Transverse colon (tissue), 4 donors: ENCODE measurements at places on chromosomes 3 and 15. TPM values are rescaled to one million over a fixed set of nuclear protein-coding genes. Genes with fewer than 3 reads are reported as not detected.

GRCh38 chr3:57224856-57225255, 2.7 kb upstream of the APPL1 start:
- H3K4me1 ChIP-seq = peaks cover 19% of the 10 kb centered on the region
- H3K27me3 ChIP-seq = no peaks in the 10 kb centered on the region
- H3K36me3 ChIP-seq = no peaks in the 10 kb centered on the region
- no peak overlapping the region for H3K27ac ChIP-seq
- no peak for DNase-seq
- H3K4me3 ChIP-seq = no peak overlapping the region

DNA sequence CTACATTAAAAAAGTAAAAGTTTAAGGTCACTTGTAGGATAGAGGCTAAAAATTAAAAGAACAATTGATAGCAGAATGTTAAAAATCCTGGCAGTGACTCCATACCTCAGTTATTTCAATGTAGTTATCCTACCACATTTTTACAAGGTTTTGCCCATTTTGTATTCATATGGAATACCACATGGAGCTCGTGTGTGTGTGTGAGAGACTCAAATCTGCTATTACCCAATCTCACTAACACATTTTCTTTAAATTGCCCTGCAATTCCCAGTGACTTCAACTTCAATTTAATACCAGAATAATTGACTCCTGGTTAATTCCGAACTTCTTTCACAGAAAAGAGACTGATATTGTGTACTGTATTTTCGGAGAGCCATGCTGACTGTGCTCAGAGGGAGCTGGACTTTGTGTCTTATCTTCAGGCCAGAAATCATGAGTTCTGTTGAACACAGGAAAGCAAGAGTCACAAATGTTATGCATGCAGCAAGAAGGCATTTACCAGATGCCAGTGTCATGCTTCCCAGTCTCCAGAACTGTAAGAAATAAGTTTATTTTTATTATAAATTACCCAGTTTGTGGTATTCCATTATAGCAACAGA, 529.0 kb upstream of the NECTIN3 start:
- no peak for DNase-seq
- H3K4me3 ChIP-seq = no peak overlapping the region
- H3K36me3 ChIP-seq = no peaks in the 10 kb centered on the region
- H3K27me3 ChIP-seq = no peaks in the 10 kb centered on the region
- H3K27ac ChIP-seq = no peak overlapping the region

DNA sequence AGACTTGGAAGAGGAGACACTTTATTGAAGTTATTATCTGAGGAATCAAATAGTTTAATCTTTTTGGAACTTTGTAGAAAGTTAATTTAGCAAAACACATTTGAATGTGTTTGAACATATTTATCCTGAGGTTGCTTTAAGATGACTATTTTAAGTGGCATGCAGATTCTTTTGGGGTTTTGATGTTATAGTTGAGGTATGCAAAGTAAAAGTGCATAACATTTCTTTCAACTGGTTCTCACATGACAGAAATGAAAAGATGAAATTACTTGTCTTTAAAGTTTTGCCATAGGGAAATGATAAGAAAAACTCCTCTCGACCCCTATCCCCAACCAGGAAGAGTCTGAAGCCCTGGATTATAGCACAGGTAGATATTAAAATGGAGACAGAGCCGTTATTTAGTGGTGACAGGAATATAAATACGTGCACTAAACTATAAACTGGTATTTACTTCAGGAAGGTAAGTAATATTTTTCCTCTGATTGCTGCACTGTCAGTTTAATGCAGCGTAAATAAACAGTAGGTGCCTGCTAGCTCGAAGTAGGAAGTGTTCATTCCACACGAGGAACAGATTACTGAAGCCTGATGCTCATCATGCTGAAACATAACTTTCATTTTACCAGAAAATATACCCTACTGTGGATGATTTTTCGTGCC, 15.1 kb upstream of the SATB1 start:
- no peak overlapping the region for H3K27ac ChIP-seq
- no peak for DNase-seq
- H3K36me3 ChIP-seq = no peaks in the 10 kb centered on the region
- no peaks in the 10 kb centered on the region for H3K27me3 ChIP-seq

DNA sequence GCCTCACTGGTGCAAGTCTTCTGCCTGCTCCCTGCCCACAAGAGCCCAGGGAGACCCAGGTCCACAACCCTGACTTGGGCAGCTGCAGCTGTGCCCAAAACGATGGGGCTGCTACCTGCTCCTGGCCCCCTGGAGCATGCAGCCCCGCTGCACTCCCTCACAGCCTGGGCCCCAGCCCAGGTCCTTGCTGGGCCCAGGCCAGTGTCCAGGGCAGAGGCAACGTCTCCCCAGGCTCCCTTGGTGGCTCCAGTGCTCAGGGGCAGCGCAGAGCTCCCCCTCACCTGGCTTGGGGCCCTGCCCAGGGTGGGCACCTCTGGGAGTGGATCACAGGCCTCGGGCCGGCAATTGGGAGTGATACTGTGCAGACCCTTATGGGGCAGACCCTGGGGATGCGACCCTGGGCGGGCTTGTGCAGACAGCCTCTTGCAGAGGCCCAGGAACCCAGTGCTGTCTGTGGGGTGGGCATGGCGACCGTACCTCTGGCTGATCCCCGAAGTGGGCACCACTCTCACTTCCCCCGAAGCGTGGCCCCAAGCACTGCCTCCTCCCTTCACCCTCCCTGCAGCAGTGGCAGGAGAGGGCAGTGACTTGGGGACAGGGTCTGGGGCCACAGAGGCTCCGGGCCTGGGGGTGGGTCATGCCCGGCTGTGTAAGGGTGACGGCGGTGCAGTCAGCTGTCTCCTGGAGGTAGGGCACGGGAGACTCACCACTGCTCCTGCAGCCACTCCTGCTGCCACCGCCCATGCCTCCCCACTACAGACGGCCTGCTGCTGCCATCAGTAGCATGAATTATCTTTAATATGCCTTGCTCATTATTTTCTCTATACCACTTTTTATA, 255.9 kb downstream of the DOCK3 start:
- H3K27ac ChIP-seq = no peak overlapping the region
- no peak overlapping the region for H3K4me3 ChIP-seq
- no peaks in the 10 kb centered on the region for H3K36me3 ChIP-seq
- DNase-seq = no peak
- no peaks in the 10 kb centered on the region for H3K27me3 ChIP-seq

Gene C15orf62
- total RNA-seq = not detected

Gene CLRN1
- total RNA-seq = 0.14 TPM
